ENCODE measurements at places on chromosomes 5 and 9. TPM values are rescaled to one million over a fixed set of nuclear protein-coding genes. Genes with fewer than 3 reads are reported as not detected.

- H3K4me3 ChIP-seq: no peak overlapping the region
- no peaks in the 10 kb centered on the region for H3K27me3 ChIP-seq
- no peaks in the 10 kb centered on the region for H3K36me3 ChIP-seq
- DNase-seq: no peak
- no peak overlapping the region for H3K27ac ChIP-seq
Observed at GRCh38 chr9:101226161-101226560, 158.6 kb downstream of the BAAT start.

- H3K4me1 ChIP-seq: no peaks in the 10 kb centered on the region
- no peaks in the 10 kb centered on the region for H3K36me3 ChIP-seq
- no peak overlapping the region for H3K27ac ChIP-seq
- H3K27me3 ChIP-seq: no peaks in the 10 kb centered on the region
- H3K4me3 ChIP-seq: no peak overlapping the region
- no peak for DNase-seq
Observed at GRCh38 chr5:161471211-161471950, 75.1 kb downstream of the GABRB2 start.

DNA sequence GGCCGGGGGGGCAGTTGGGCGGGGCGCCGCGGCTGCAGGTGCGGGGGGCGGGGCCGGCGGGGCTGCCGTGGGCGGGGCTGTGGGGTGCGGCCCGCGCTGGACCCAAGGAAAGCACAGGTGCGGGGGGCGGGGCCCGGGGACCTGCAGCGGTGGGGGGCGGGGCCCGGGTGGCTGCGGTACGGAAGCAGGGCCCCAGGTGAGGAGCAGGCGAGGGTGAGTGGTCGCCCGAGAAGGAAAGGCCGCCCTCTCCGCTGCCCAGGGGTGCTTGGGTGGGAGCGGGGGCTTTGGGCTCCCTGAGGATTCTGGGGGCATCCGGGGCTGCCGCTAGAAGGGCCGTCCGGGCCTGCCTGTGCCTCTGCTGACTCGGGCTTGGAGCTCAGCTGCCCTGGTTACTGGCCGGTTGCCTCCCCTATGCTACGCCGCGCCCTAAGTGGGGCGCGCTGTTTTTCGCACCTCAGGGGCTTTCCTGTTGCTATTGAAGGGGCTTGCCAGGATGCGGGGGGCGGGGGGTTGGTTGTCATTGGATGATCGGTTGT lies 767 bp downstream of the RALGPS1 start:
- no peaks in the 10 kb centered on the region for H3K36me3 ChIP-seq
- peak overlapping the region; percentile 67 for H3K4me3 ChIP-seq
- no peak overlapping the region for H3K27ac ChIP-seq

DNA sequence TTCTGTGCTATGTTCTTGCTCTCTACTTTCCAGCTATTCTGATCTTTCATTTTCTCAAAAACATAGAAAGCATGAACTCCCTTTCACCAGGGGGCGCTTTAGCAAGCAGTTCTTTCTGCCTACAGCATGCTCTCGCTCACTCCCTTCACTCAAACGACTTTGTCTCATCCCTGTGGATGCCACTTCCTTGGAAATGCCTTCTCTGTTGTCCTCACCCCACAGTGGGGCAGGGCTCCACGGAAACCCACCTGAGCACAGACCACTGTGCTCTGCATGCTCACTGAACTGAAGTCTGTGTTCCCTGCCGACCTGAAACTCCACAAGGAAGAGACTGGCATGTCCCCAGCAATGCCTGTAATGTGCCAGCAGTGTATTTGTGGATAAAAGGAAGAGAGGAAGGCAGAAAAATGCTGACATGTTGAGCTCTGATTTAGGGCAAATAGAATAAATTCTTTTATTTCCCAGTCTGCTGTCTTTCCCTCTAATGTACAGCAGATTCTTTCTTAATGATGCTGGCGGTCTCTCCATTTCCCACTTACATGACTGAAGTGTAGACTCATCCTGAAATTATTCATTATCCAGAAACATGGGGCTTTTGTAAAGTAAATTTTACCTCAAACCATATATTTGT lies 4.9 kb upstream of the ROR2 start:
- DNase-seq: no peak
- H3K27me3 ChIP-seq: no peaks in the 10 kb centered on the region
- no peaks in the 10 kb centered on the region for H3K4me1 ChIP-seq

DNA sequence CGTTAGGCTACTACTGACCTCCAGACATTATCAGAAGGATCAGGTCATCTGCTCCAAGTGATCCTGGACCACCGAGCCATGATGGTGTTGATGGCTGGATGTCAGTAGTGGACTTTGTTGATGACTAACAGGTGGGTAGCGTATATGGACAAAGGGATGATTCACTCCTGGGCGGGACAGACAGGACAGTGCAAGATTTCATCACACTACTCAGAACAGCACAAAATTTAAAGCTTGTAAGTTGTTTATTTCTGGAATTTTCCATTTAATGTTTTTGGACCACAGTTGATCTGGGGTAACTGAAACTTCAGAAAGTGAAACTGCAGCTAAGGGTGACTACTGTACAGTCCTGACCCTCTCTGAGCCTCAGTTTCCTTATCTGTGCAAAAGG lies 12.7 kb downstream of the PDGFRB start:
- H3K27ac ChIP-seq: peak overlapping the region; percentile 87
- H3K36me3 ChIP-seq: no peaks in the 10 kb centered on the region
- H3K4me1 ChIP-seq: no peaks in the 10 kb centered on the region

DNA sequence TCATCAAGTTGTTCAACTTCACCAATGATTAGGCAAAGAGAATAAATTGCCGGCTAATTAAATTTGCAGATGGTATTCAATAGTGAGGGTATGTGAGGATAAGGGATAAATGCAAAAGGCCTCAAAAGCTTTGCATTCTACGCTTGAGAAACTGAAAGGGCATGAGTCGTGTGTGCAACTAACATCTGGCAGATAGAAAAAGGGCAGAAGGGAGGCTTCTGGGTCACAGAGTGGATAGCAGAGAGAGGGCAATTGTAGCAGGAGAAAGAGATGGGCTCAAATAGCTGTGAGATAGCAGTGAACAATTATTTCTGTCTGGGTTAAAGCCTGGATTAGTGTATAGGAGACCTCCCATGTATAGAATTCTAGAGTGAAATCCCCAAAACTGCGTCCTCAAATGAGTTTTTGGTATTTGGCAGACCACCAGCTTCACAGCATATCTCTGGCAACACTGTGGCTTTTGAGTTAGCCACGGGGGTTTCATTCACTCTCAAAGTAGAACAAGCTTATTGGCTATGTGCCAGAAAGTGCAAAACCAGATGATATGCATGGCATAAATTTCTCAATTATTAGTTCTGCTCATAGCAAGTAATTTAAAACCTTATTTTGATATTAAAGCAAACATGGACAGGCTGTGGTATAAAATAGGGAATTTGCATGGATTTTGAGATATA lies 586.3 kb downstream of the BRINP1 start:
- H3K4me1 ChIP-seq: no peaks in the 10 kb centered on the region
- no peak overlapping the region for H3K27ac ChIP-seq
- no peak for DNase-seq

DNA sequence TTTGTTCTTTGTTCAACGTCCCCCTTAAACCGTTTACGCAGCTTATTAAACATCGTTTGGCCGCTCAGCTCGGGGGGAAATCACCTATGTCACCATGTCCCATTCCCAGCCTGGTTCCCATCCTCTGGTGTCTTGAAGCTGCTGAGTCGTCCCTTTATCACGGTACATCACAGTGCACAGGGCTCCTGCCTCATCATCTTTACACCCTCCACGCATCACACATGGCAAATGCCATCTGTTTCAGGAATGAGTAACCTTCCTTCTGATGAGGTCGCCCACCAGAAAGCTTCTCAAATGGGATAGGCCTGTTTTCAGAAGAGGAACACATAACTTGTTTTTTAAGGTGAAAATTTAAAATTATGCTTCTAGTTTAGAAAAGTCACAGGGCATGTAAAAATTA lies 7.9 kb upstream of the LHX6 start:
- no peak overlapping the region for H3K4me3 ChIP-seq
- H3K27ac ChIP-seq: no peak overlapping the region
- H3K4me1 ChIP-seq: no peaks in the 10 kb centered on the region

DNA sequence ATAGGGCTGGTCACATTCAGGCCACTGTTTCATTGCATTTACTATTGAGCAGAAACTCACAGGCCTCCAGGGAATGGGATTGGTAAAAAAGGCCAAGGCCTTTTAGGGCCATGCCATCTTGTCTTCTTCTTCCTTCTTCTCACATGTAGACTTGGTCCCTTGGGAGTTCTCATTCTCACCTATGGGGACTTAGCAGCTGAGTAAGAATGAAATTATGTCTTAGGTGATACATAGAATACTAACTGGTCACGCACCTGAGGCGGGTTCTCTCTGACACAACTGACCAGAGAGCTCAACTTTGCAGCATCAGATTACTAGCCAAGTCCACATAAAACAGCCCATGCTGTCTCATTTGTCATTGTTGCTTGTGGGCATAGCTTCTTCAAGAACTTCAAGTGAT lies 641.8 kb downstream of the EFNA5 start:
- H3K36me3 ChIP-seq: no peaks in the 10 kb centered on the region
- peaks cover under 1% of the 10 kb centered on the region for H3K4me1 ChIP-seq
- H3K4me3 ChIP-seq: no peak overlapping the region
- no peak for DNase-seq
- H3K27me3 ChIP-seq: no peaks in the 10 kb centered on the region

GRCh38 chr9:109383356-109383755 lies 62.5 kb upstream of the EPB41L4B start:
- H3K27ac ChIP-seq: no peak overlapping the region
- no peaks in the 10 kb centered on the region for H3K27me3 ChIP-seq
- no peaks in the 10 kb centered on the region for H3K4me1 ChIP-seq
- H3K36me3 ChIP-seq: peaks cover 35% of the 10 kb centered on the region

DNA sequence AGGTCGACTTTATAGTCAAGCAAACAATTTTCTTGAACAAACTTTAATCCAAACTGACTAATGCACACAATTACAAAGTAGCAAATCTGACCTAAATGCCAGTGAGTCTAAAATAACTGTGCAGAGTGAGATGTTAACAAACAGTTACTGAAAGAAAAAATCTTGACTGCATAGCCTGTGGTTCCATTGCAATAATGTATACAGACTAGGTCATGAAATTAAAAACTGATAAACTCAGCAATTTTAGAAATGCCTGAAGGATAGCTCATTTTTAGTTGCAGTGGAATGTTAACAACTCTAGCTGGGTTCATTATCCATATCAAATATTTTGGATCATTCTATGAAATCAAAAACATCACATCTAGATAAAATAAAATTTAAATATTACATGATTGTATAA lies 73.4 kb upstream of the CDH12 start:
- no peak overlapping the region for H3K4me3 ChIP-seq
- H3K36me3 ChIP-seq: no peaks in the 10 kb centered on the region
- H3K27ac ChIP-seq: no peak overlapping the region
- H3K4me1 ChIP-seq: no peaks in the 10 kb centered on the region
- no peaks in the 10 kb centered on the region for H3K27me3 ChIP-seq

DNA sequence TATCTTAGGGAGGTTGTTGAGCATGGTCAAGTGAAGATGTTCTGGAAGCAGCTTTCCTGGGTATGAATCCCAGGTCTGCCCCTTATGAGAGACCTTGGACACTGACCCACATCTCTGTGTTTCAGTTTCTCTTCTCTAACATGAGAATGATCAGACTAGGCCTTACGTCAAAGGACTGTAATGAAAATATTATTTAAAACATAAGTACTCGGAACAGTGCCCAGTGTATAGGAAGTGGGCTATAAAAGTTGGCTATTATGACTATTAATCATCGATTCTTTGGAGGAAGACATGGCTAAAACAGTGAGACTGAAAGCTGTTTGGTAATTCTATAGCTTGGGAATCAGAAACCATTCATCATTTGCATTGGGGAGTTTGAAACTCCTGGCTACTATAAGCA lies 65.3 kb upstream of the MYO10 start:
- H3K36me3 ChIP-seq: no peaks in the 10 kb centered on the region
- H3K4me1 ChIP-seq: peaks cover 3% of the 10 kb centered on the region
- DNase-seq: no peak
- H3K27me3 ChIP-seq: no peaks in the 10 kb centered on the region
- no peak overlapping the region for H3K27ac ChIP-seq

DNA sequence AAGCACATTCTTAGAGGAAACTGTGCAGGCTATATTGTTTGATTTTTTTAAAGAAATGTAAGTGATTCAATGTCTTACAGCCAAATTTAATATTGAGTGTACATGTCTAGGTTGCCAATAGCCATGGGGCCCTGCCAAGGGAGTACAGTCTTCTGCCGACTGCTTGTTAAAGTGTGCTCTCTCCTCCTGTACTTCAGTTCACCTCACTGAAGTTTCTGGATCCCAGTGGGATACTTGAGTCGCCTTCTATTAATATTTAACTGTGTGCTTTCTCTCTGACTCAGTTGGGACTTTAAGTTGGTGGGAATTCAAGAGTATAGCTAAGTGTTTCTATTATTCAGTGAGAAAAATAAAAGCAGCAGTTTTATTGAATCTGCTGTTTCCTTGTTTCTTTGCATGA lies 44.5 kb upstream of the C5orf47 start:
- no peak overlapping the region for H3K4me3 ChIP-seq
- H3K27me3 ChIP-seq: no peaks in the 10 kb centered on the region
- no peak overlapping the region for H3K27ac ChIP-seq
- DNase-seq: no peak

DNA sequence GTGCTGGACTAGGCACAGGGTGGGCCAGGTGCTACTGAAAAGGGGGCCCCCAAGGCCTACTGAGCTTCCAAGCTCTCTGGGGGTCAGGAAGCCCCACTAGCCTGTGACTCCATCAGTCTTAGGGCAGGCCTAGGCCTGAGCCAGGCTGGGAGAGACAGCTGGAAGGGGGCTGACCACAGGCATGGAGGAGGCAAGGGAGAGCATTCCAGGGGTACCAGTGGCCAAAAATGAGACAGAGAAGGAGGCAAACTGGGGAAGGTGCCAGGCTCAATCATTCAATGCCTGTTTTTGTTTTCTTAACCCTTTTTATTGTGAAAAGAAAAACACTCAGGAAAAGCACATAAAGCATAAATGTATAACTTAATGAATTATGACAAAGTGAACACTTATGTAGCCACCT lies 26.2 kb upstream of the TCF7 start:
- H3K4me3 ChIP-seq: no peak overlapping the region
- H3K4me1 ChIP-seq: no peaks in the 10 kb centered on the region
- no peak overlapping the region for H3K27ac ChIP-seq
- DNase-seq: no peak
- H3K27me3 ChIP-seq: no peaks in the 10 kb centered on the region

Gene ECM2
- 54.6 TPM for total RNA-seq

Gene CAMSAP1
- 28.0 TPM for total RNA-seq

Gene TMEM232
- total RNA-seq: 1.7 TPM

Gene SELENOP
- total RNA-seq: 580 TPM

Gene TMEM171
- total RNA-seq: not detected

Gene HK3
- 38.8 TPM for total RNA-seq

Gene PLPP7
- 9.5 TPM for total RNA-seq

Gene FABP6
- total RNA-seq: not detected

Gene PCDHA1
- total RNA-seq: not detected

Gene FRRS1L
- 0.29 TPM for total RNA-seq

Gene ORM2
- total RNA-seq: not detected

Gene SEMA5A
- 14.7 TPM for total RNA-seq

Gene PCDHB8
- total RNA-seq: 4.1 TPM

All from aorta (tissue), 5 donors.